Activated CD4-positive, alpha-beta T cell treated with anti-CD3 and anti-CD28 coated beads for 4 hours (primary cell): ENCODE measurements at places on chromosomes 2 and 18.

GRCh38 chr18:32301976-32302743 is 112.3 kb downstream of the MEP1B start:
- DNase-seq = no peak

- DNase-seq = no peak
Observed at GRCh38 chr2:7262727-7263126, 345.5 kb downstream of the RNF144A start.

GRCh38 chr2:21175895-21176646 is 52.3 kb downstream of the TDRD15 start:
- no peak for DNase-seq

- no peak for DNase-seq
Observed at GRCh38 chr2:59181347-59181746, 940.2 kb upstream of the FANCL start.

- DNase-seq = no peak
Observed at GRCh38 chr2:169916623-169917022, 89.4 kb downstream of the UBR3 start.

GRCh38 chr2:58186501-58186900 is 54.6 kb downstream of the FANCL start:
- DNase-seq = no peak

- no peak for DNase-seq
Observed at GRCh38 chr2:135839713-135840112, 2.7 kb upstream of the LCT start.

GRCh38 chr2:228581731-228582130 is 400.2 kb upstream of the SPHKAP start:
- DNase-seq = no peak

DNA sequence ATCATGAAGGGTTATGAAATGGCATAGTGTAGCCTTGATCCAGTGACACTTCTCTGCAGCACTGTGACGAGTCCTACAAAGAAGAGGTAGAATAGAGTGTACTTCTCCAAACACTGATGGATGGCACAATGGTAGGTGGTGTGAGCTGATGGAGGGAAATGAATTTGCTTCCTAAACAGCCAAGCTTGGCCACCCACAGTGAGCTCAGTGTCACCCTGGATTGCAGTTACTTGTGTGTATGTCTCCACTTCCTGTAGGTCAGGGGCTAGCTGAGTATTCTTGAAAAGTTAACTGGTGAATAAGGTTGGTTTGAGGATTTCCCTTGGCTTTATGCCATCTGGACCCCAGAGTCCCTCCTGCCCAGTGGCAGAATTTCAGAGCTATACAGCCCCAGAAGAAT is 75.9 kb downstream of the VSNL1 start:
- DNase-seq = no peak

DNA sequence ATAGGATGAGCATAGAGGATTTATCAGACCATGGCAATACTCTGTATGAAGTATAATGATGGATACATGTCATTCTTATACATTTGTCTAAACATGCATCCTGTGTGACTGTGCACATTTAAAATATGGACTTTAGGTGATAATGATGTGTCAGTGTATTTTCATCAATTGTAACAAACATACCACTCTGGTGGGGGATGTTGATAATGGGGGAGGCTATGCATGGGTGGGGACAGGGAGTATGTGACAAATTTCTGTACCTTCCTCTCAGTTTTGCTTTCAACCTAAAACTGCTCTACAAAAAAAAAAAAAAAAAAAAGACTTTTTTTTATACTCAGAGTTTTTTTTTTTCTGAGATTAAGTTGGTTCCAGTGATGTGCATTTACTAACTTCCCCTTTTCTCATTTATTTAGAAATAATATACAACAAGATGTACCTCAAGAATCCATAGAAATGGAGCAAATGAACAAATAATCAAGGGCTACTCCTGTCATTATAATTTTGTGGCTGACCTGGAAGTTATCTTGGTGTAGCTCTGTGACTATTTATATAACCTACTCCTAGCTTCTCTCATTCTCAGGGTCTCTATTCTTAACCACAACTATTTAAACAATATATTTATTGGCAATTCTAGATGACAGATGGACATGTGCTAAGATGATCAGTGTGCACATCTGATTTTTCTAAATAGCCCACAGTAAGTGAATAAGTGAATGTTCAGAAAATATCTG is 108.9 kb upstream of the ITGA4 start:
- DNase-seq = no peak

DNA sequence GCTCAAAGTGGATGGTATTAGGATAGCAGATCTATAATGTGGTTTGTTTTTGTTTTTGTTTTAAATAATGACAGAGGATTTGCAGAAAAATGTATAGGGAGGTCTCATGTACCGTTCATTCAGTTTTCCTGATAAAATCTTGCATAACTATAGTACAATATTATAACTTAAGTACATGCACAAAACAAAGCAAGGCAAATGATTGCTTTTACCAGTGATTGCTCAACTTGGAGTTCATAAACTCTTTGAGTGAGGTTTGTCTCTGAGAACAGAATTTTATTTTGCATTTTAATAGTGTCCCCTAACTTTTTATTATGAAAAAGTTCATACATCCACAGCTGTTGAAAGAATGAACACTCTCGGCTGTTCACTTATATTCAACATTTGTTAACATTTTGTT is 96.6 kb downstream of the MAP4K4 start:
- DNase-seq = no peak

DNA sequence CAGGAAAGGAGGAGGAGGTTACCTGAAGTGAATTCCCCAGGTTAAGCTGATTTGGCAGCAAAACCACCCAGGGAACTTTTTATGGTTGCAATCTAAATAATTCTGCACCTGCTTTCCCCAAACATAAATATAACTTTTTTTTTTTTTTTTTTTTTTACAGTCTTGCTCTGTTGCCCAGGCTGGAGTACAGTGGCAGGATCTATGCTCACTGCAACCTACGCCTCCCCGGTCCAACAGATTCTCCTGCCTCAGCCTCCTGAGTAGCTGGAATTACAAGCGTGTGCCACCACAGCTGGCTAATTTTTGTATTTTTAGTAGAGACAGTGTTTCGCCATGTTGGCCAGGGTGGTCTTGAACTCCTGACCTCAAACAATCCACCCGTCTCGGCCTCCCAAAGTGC is 16.1 kb upstream of the PPP1CB start:
- DNase-seq = no peak

- no peak for DNase-seq
Observed at GRCh38 chr2:74212702-74213410, 14.4 kb downstream of the MTHFD2 start.

- no peak for DNase-seq
Observed at GRCh38 chr18:3827236-3827845, 377.4 kb downstream of the TGIF1 start.

GRCh38 chr18:24674605-24675004 is 214.2 kb downstream of the HRH4 start:
- no peak for DNase-seq

GRCh38 chr2:58553937-58554336 is 312.8 kb upstream of the FANCL start:
- no peak for DNase-seq

DNA sequence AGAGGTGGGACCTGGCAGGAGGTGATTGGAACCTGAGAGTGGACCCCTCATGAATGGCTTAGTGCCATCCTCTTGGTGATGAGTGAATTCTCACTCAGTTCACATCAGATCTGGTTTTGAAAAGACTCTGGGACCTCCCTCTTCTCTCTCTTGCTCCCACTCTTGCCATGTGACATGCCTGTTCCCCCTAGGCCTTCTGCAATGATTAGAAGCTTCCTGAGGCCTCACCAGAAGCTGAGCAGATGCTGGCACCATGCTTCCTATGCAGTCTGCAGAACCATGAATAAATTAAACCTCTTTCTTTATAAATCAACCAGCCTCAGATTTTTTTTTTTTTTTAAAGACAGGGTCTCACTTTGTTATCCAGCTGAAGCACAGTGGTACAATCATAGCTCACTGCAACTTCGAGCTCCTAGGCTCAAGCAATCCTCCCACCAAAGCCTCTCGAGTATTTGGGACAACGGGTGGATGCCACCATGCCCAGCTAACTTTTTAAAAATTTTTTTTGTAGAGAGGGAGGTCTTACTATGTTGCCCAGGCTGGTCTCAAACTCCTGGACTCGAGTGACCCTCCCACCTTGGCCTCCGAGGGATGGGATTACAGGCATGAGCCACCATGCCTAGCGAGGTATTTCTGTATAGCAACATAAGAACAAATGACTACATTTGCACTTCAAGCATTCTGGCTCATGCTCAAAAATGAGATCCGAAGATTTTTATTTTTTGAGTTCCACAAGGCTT is 2.0 kb upstream of the ZFAND2B start:
- DNase-seq = no peak

GRCh38 chr18:32271672-32272208 is 81.9 kb downstream of the MEP1B start:
- DNase-seq = no peak

DNA sequence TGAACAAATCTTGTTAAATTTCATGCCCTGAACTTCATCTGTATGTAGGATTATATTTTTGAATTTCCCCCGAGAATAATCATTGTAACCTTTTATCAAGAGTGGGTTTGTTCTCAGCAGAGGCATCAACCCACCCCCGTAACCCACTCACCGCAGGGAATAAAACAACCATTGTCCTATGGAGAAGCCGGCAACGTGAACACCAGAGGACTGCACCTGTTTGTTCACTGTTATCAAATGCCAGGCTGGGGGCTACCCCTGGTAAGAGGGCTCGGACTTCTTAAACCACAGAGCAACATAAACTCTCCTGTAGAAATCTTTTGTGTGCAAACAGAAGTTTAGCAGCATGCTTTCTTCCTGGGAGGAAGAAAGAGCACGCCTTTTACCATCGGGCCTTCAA is 610.4 kb downstream of the ERBB4 start:
- no peak for DNase-seq
